A549 treated with AZD2906 at 1 μM for 4 hours (cell line): ENCODE measurements at places on chromosomes 1 and 21. TPM values are rescaled to one million over a fixed set of nuclear protein-coding genes. Genes with fewer than 3 reads are reported as not detected.

GPR161 gene
- 11.5 to 18.9 TPM (median 17.6 TPM) in 5 replicates for total RNA-seq

FABP3 gene
- not detected in 5 replicates for total RNA-seq

UBASH3A gene
- total RNA-seq = 0.07 to 0.22 TPM (median 0.12 TPM) in 5 replicates

RGS13 gene
- total RNA-seq = not detected in 5 replicates

SLC44A5 gene
- total RNA-seq = 0.03 to 0.05 TPM (median 0.04 TPM) in 4 of 5 replicates, not detected in the other

INKA2 gene
- total RNA-seq = 1.9 to 2.4 TPM (median 2.1 TPM) in 5 replicates

DYNLT5 gene
- total RNA-seq = not detected in 5 replicates

CLCA4 gene
- total RNA-seq = not detected in 5 replicates

RWDD3 gene
- 9.4 to 11.2 TPM (median 9.9 TPM) in 5 replicates for total RNA-seq

KRTAP11-1 gene
- total RNA-seq = not detected in 5 replicates

S100A2 gene
- 18.7 to 33.7 TPM (median 27.4 TPM) in 5 replicates for total RNA-seq

RCSD1 gene
- total RNA-seq = 0.02 to 0.08 TPM (median 0.06 TPM) in 4 of 5 replicates, not detected in the other

FALEC gene
- 0.13 to 0.35 TPM (median 0.26 TPM) in 4 of 5 replicates, not detected in the other for total RNA-seq

MYOG gene
- not detected in 5 replicates for total RNA-seq

IGSF3 gene
- 13.0 to 17.7 TPM (median 15.6 TPM) in 5 replicates for total RNA-seq

TINAGL1 gene
- total RNA-seq = 0.31 to 0.72 TPM (median 0.55 TPM) in 5 replicates

VWA5B1 gene
- not detected in 5 replicates for total RNA-seq

PALMD gene
- total RNA-seq = 0.21 to 0.30 TPM (median 0.25 TPM) in 5 replicates

PROK1 gene
- total RNA-seq = not detected in 5 replicates

TNNI3K gene
- total RNA-seq = not detected in 5 replicates

SKI gene
- total RNA-seq = 22.2 to 25.1 TPM (median 24.5 TPM) in 5 replicates

SMPDL3B gene
- 1.1 to 1.6 TPM (median 1.3 TPM) in 5 replicates for total RNA-seq

SLC2A5 gene
- total RNA-seq = 0.29 to 0.77 TPM (median 0.67 TPM) in 5 replicates

FCRLA gene
- total RNA-seq = 0.03 to 0.06 TPM in 2 of 5 replicates, not detected in the others

KRTAP12-2 gene
- total RNA-seq = not detected in 5 replicates

FCAMR gene
- not detected in 5 replicates for total RNA-seq

TTC4 gene
- total RNA-seq = 24.5 to 35.3 TPM (median 25.8 TPM) in 5 replicates

IVL gene
- total RNA-seq = 0.06 to 0.18 TPM (median 0.11 TPM) in 4 of 5 replicates, not detected in the other

ALG14 gene
- 5.1 to 6.9 TPM (median 5.9 TPM) in 5 replicates for total RNA-seq

ETNK2 gene
- total RNA-seq = 21.2 to 27.6 TPM (median 23.9 TPM) in 5 replicates

BEST4 gene
- 0.17 to 0.37 TPM (median 0.24 TPM) in 5 replicates for total RNA-seq

TMPRSS2 gene
- total RNA-seq = 0.07 to 0.19 TPM (median 0.12 TPM) in 5 replicates

KRTAP19-3 gene
- total RNA-seq = not detected in 5 replicates

CAMK1G gene
- total RNA-seq = 0.22 to 0.60 TPM (median 0.35 TPM) in 5 replicates

RBBP4 gene
- total RNA-seq = 62.6 to 94.0 TPM (median 72.0 TPM) in 5 replicates

SYT6 gene
- total RNA-seq = 0.23 to 0.41 TPM (median 0.29 TPM) in 5 replicates

SAMSN1 gene
- total RNA-seq = 0.05 to 0.07 TPM in 2 of 5 replicates, not detected in the others

MTARC1 gene
- total RNA-seq = 8.1 to 8.9 TPM (median 8.5 TPM) in 5 replicates

LCE3D gene
- total RNA-seq = 2.8 to 4.4 TPM (median 3.1 TPM) in 5 replicates
